Psoas muscle (tissue), 8 donors: ENCODE measurements at places on chromosomes 1 and 21.

DNA sequence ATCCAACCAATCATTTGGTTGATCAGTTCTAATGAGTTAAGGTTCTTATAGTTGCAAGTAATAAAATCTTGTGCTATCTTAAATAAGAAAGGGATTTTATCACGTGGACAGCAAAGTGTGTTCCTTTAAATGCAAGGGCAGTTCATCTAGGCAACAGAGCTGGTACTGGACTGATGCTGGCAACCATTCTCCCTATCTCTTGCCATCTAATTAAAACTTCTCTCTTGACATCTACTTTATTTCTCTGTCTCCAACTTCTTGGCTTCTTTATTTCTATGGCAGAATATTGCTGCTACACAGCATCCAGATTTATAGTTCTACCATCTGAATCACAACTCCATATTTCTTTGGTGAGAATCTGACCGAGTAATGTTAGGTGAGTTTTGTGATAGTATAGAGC is 115.2 kb upstream of the CACYBP start:
- DNase-seq = no peak

DNA sequence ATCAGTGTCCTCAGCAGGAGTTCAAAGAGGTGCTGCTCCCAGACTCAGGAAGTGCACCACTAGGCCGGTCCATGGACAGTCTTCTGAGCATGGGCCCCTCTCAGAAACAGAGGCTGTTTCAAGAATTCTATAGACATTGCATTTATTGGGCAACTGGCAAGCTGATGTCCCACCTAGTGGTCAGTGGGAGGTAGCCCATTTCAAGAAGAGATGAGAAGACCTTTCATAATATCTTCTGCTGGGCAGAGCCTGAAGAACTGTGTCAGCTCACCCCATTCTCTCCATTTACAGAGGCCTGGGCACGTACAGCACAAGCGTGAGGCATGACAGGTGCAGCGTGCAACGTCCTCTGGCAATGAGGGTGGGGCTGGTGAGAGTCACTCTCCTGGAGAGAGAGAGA is 216.0 kb downstream of the DYRK1A start:
- no peak for DNase-seq

- no peak for DNase-seq
Measured at GRCh38 chr1:17170571-17170970, 34.4 kb upstream of the PADI1 start.

DNA sequence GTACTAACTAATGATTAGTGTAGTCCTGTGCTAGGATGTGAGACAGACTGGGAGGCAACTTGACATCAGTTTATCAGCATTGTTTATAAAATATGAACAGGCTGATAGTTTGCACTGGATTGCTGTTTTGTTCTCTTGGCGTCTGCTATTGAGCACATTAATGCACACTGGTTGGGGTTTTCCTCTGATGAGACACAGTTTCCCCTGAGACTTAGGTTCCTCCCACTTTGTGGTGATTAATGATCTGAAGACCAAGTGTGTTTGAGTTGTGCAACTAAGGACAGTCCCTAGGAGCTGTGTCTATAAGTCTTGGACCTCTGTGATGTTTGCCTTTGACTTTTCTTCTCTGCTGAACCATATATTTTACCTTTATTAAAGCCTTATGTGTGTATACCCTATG is 1015.4 kb downstream of the AMY1C start:
- DNase-seq = no peak
